ENCODE measurements at places on chromosomes 5 and 9. TPM values are rescaled to one million over a fixed set of nuclear protein-coding genes. Genes with fewer than 3 reads are reported as not detected.

DNA sequence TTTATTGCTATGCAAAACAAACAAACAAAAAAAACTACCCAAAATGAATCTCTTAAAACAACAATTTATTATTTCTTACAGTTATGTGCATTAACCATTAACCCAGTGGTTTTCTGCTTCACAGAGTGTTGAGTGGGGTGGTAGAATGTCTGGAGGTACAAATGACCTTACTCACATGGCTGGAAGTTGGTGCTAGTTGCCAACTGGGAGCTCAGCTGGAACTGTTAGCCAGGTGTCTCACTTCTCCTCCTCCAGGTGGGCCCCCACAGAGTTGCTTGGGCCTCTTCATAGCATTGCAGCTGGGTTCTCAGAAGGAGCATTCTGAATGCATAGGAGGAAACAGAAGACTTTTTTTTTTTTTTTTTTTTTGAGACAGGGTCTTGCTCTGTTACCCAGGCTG lies 10.5 kb upstream of the B4GALT1 start:
- DNase-seq = no peak

- DNase-seq = no peak
Observed at GRCh38 chr9:87812375-87813118, 70.1 kb upstream of the SPATA31E1 start.

- DNase-seq = no peak
Observed at GRCh38 chr9:88344013-88344412, 44.2 kb upstream of the SPIN1 start.

The SLC6A3 gene
- 0.14 TPM for total RNA-seq

DNA sequence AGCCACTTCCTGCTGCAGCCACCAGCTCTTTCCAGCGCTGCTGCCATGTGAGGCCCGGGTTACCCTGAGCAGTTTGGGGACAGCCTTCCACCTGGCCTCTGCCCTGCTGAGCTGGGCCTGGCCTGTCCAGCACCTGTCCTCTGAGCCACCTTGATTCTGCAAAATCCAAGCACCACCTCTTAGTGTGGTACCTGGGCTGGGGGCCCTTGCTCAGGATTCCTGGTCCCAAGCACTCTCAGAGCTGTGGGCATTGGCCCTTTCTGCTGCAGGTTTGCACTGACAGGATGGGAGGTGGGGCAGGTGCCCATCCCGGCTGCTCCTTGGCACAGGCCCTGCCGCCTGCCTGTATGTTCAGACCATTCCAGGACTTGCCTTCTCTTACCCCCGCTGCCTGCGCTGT lies 309.2 kb upstream of the IRX4 start:
- no peak for DNase-seq

The PCDHB15 gene
- total RNA-seq = 6.1 TPM

GRCh38 chr5:181207214-181207959 lies 2.4 kb upstream of the TRIM7 start:
- no peak for DNase-seq

GRCh38 chr9:110919609-110920008 lies 118.7 kb downstream of the LPAR1 start:
- no peak for DNase-seq

- no peak for DNase-seq
Observed at GRCh38 chr9:130635721-130636647, 28.4 kb upstream of the PRDM12 start.

DNA sequence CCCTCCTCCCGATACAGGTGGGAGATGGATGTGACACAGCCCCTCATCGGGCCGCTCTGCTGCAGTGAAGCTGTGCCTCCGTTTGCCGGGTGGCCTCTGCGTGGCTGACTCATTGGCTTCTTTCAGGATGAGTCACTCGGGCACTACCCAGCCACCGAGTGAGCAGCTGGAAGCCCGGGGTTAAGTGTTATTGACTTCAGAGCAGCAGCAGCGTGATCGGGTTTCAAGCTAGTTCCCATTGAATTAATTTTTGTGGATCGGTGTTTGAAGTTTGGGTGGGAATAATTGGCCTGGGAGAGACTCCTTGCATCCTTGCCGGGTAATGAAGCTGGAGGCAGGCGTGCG lies 266.4 kb upstream of the IRX4 start:
- no peak for DNase-seq

- DNase-seq = no peak
Observed at GRCh38 chr5:352639-353611, 31.4 kb downstream of the AHRR start.

Measured in thoracic aorta (tissue), 2 donors.